ENCODE measurements at places on chromosomes 1 and 21. TPM values are rescaled to one million over a fixed set of nuclear protein-coding genes. Genes with fewer than 3 reads are reported as not detected.

DNA sequence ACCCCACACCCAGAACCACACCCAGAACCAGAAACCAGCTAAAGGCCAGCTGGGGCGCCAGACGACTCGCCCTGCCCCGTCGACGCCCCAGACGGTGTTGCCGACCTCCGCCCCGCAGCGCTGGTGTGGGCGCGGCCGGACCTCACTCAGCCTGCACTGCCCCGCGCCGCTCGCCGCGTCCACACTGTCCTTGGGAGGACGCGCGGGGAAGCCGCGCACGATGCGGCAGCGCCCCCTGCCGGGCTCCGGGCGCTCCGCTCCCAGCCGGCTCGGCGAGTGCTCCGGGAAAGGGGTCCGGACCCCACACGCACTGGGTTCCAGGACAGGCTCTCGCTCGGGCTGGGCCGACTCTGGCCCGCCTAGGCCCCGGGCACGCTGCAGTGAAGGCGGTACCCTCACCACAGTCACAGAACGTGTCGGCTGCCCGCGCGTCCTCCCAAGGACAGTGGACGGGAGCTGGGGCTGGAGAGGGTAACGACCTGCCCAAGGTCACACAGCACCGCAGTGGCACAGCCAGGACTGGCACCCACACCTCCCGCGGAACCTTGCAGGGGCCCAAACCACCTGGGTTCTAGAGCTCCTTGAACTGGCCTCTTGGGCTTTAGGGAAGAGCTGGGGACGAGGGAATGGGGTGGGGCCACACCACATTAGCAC lies 90.2 kb downstream of the DMRTA2 start:
- peak; percentile 77 for DNase-seq
- H3K36me3 ChIP-seq, result no peaks in the 10 kb centered on the region
- peak overlapping the region; percentile 81 for H3K4me3 ChIP-seq
- H3K4me1 ChIP-seq, result no peaks in the 10 kb centered on the region
- H3K27ac ChIP-seq, result no peak overlapping the region

Gene TDRD10
- not detected for total RNA-seq

DNA sequence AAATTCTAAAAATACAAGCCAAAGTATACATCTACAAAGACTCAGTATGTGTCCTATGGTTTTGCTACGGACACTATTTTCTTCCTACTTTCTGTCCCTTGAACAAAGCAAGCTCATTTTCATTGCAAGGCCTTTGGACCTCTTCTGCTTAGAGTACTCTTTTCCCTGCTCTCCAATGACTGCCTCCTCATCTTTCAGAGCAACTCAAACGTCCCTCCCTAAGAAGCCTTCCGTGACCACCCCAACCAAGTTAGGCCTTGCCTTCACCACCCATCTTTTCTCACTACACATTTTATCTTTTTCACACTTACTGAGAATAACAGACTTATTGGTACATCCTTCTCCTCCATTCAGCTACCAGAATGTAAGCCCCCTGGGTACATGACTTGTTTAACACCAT lies 39.9 kb downstream of the ENAH start:
- H3K27me3 ChIP-seq, result no peaks in the 10 kb centered on the region
- DNase-seq, result no peak
- peaks cover 37% of the 10 kb centered on the region for H3K4me1 ChIP-seq
- H3K36me3 ChIP-seq, result peaks cover 18% of the 10 kb centered on the region
- peak overlapping the region; percentile 11 for H3K4me3 ChIP-seq
- peak overlapping the region; percentile 33 for H3K27ac ChIP-seq

Gene DIO1
- 4.1 TPM for total RNA-seq

DNA sequence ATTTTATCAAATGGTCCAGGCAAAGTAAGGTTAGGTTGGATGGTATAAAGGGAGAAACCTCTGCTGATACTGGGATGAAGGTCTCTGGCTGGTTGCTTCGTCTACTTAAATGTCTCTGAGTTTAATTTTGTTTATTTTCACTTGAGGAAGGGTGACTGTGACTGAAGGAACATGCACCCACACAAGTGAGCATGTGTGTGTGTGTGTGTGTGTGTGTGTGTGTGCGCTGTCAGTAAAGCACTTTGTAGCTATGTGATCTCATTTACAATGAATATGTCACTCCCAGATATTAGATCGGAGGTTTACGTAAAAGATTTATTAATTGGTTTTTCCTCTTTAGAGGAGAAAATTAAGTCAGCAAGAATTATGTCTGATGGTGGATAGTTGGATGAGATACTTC lies 4.4 kb downstream of the FOXD2 start:
- no peak overlapping the region for H3K4me3 ChIP-seq
- no peaks in the 10 kb centered on the region for H3K36me3 ChIP-seq
- H3K27me3 ChIP-seq, result peaks cover 3% of the 10 kb centered on the region
- no peak for DNase-seq
- peaks cover 20% of the 10 kb centered on the region for H3K4me1 ChIP-seq
- H3K27ac ChIP-seq, result no peak overlapping the region

DNA sequence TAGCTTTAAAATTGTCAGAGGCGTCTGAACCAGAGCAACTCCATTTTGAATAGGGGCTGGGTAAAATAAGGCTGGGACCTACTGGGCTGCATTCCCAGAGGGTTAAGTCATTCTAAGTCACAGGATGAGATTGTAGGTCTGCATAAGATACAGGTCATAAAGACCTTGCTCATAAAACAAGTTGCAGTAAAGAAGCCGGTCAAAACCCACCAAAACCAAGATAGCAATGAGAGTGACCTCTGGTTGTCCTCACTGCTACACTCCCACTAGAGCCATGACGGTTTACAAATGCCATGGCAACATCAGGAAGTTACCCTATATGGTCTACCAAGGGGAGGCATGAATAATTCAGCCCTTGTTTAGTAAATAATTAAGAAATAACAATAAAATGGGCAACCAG lies 143.6 kb downstream of the GABPA start:
- DNase-seq, result no peak
- H3K27me3 ChIP-seq, result no peaks in the 10 kb centered on the region
- no peak overlapping the region for H3K27ac ChIP-seq
- H3K36me3 ChIP-seq, result peaks cover 37% of the 10 kb centered on the region
- H3K4me1 ChIP-seq, result peaks cover 4% of the 10 kb centered on the region

GRCh38 chr1:10564063-10564462 lies 89.3 kb downstream of the PEX14 start:
- H3K27me3 ChIP-seq, result no peaks in the 10 kb centered on the region
- peaks cover 20% of the 10 kb centered on the region for H3K36me3 ChIP-seq
- H3K4me3 ChIP-seq, result no peak overlapping the region
- H3K4me1 ChIP-seq, result no peaks in the 10 kb centered on the region

Gene TNFRSF18
- 0.38 TPM for total RNA-seq

Gene NPPB
- 0.71 TPM for total RNA-seq

GRCh38 chr1:204446413-204447111 lies 34.9 kb upstream of the PPP1R15B start:
- H3K36me3 ChIP-seq, result peaks cover 48% of the 10 kb centered on the region
- peak overlapping the region; percentile 61 for H3K4me3 ChIP-seq
- peak; percentile 81 for DNase-seq
- H3K27me3 ChIP-seq, result no peaks in the 10 kb centered on the region
- peak overlapping the region; percentile 87 for H3K27ac ChIP-seq

Gene NOS1AP
- 10.3 TPM for total RNA-seq

Gene KRTAP10-1
- not detected for total RNA-seq

Gene HPDL
- total RNA-seq, result 8.6 TPM

Gene AMY2A
- total RNA-seq, result not detected

GRCh38 chr1:175569117-175569743 lies 174.2 kb downstream of the TNR start:
- no peak for DNase-seq
- no peaks in the 10 kb centered on the region for H3K36me3 ChIP-seq
- no peak overlapping the region for H3K4me3 ChIP-seq

GRCh38 chr1:114155706-114156105 lies 2.0 kb upstream of the SYT6 start:
- peaks cover 4% of the 10 kb centered on the region for H3K4me1 ChIP-seq
- H3K27me3 ChIP-seq, result peaks cover 89% of the 10 kb centered on the region
- no peak for DNase-seq
- H3K27ac ChIP-seq, result no peak overlapping the region
- H3K4me3 ChIP-seq, result no peak overlapping the region

DNA sequence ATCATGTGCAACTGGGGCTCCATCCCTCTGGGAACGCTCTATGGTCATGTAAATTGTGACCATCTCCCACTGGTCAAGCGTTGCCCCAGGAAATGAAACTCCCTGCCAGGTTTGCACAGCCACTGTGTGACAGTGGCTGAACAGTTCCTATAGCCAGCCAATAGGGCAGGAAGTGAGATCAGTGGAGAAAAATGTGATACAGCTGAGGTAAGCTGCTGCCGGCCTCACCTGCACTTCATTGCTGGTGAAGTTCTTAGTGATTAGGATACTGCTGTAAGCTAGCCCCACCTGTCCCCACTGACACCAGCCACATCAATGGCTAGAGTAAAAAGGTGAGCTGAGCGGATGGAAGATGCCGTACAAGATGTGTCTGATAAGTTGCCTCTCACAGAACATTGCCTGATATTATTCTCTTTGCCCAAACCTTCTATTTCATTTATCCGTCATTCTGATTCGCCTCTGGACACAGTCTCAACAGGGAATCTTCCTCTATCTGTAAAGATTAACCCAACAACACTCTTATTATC lies 38.4 kb upstream of the CDC42BPA start:
- H3K27ac ChIP-seq, result peak overlapping the region; percentile 73
- H3K36me3 ChIP-seq, result no peaks in the 10 kb centered on the region
- H3K4me1 ChIP-seq, result peaks cover 13% of the 10 kb centered on the region
- peaks cover 9% of the 10 kb centered on the region for H3K27me3 ChIP-seq
- no peak for DNase-seq

- DNase-seq, result no peak
- no peak overlapping the region for H3K27ac ChIP-seq
- no peaks in the 10 kb centered on the region for H3K4me1 ChIP-seq
Observed at GRCh38 chr1:147750618-147751217, 9.7 kb downstream of the GJA5 start.

GRCh38 chr1:21605964-21606705 lies 63.0 kb downstream of the RAP1GAP start:
- no peak overlapping the region for H3K4me3 ChIP-seq
- H3K4me1 ChIP-seq, result peaks cover 22% of the 10 kb centered on the region
- DNase-seq, result no peak
- H3K27ac ChIP-seq, result no peak overlapping the region
- H3K27me3 ChIP-seq, result no peaks in the 10 kb centered on the region

- DNase-seq, result no peak
- peaks cover 3% of the 10 kb centered on the region for H3K4me1 ChIP-seq
- H3K4me3 ChIP-seq, result no peak overlapping the region
- H3K36me3 ChIP-seq, result peaks cover 7% of the 10 kb centered on the region
- no peaks in the 10 kb centered on the region for H3K27me3 ChIP-seq
Observed at GRCh38 chr1:32316903-32317277, 19.1 kb downstream of the MARCKSL1 start.

DNA sequence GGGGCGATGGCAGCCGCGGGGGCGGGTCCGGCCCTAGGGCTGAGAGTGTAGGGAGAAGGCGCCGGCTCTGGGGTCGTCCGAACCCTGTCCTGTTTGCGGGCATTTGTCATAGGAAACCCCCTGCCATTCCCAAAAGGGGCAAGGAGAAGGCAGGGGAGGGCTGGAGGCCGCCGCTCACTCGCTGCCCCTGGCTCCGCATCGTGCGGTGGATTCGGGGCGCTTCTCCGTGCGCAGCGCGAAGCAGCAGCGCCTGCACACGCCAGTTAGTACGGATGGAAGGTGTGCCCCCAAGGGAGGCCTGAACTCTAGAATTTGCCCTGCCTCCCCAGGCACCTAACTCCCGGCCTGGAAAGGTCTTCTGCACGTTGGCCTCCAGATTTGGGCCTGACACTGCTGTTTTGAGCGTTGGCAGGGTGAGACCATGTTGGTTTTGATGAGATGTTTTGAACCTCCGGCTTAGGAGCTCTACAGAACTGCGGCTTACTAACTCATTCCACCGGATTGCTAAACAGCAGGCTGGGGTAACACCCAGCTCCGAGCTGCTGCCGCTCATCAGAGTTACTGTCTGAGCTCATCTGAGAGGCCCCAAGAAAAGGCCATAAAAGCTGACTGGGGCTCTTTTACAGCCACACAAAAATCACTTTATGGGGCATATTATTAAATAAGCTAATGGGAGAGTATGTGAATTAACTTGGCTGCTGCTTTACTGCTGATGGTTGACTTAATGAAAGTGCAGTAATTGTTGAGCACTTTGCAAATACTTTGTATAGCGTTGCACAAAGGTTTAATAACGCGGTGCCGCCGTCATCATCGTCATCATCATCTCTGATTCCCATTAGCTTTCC lies 987 bp downstream of the GPR137B start:
- H3K36me3 ChIP-seq, result peaks cover 3% of the 10 kb centered on the region
- peaks cover 38% of the 10 kb centered on the region for H3K27me3 ChIP-seq
- peaks cover 40% of the 10 kb centered on the region for H3K4me1 ChIP-seq

GRCh38 chr1:168279253-168279652 lies 1.4 kb upstream of the TBX19 start:
- no peaks in the 10 kb centered on the region for H3K36me3 ChIP-seq
- DNase-seq, result no peak
- H3K27ac ChIP-seq, result no peak overlapping the region
- no peaks in the 10 kb centered on the region for H3K27me3 ChIP-seq

- peak overlapping the region; percentile 40 for H3K27ac ChIP-seq
- peaks cover 4% of the 10 kb centered on the region for H3K4me1 ChIP-seq
- no peaks in the 10 kb centered on the region for H3K36me3 ChIP-seq
- peaks cover 76% of the 10 kb centered on the region for H3K27me3 ChIP-seq
Observed at GRCh38 chr1:117607471-117607870, 1.6 kb downstream of the TENT5C start.

DNA sequence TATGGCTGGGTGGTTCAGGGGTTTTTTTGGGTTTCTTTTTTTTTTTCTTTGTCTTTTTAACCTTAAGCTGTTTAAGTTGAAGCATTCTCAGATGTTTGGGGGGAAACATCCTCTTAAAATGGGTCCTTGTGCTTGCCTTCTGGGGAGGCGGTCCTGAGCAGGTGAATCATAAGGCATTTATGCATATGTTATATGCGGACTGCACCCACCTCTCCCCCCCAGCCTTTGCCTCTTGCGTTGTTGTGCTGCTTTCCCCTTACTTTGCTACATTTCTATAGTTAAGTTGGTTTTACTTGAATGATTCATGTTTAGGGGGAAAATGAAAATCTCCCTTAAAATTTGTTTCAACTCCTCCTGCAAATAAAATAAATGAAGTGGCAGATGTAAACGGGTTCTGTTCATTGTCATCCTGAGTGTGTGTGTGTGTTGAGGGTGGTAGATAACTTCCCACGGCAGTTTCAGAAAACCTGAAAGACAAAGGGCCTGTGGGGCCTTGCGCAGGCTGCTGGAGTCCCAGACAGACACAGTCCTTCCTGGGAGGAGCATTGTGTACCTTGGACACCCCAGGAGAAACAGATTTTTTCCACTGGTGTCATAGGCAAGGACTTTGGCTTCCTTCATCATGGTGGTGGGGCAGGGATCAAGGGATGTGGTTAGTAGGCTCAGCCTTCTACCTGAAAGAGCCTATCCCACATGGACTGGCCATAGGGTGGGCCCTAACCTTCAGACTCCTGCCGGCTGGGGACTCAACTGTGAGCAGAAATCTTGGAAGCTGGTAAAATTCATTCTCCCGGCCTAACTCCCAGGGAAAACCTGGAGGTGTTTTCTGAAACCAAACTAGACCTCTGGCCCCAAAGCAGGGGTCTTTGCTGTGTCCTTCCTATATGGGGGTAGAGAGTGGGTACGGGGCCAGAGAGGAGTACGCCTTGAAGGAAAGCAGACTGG lies 926 bp upstream of the SH3D21 start:
- peak overlapping the region; percentile 99 for H3K27ac ChIP-seq
- peaks cover 9% of the 10 kb centered on the region for H3K4me1 ChIP-seq
- H3K4me3 ChIP-seq, result peak overlapping the region; percentile 98
- DNase-seq, result no peak
- peaks cover 35% of the 10 kb centered on the region for H3K36me3 ChIP-seq
- H3K27me3 ChIP-seq, result peaks cover 2% of the 10 kb centered on the region
